GDM1 (cell line): ENCODE measurements at places on chromosomes 6 and 20.
A peak's percentile ranks its signal among the peaks of the same experiment; 100 is the strongest.

DNA sequence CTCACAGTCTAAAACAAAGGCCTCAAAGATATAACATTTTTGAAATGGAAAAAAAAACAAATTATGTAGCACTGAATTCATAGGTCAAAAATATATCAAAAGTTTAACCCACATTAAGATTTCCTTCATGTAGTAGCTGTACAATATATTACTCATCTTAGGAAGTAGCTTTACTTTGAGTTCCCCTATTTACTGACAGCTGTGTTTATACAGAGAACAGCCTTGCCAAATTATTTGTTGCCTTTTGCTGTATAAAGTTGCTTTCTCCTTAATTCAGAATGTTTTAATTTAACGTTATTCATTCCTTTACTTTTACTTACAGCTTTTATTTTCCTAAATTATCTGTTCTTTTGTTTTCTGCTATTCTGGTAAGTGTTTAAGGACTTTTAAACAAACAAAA, 181.0 kb downstream of the COL12A1 start:
- DNase-seq = no peak

DNA sequence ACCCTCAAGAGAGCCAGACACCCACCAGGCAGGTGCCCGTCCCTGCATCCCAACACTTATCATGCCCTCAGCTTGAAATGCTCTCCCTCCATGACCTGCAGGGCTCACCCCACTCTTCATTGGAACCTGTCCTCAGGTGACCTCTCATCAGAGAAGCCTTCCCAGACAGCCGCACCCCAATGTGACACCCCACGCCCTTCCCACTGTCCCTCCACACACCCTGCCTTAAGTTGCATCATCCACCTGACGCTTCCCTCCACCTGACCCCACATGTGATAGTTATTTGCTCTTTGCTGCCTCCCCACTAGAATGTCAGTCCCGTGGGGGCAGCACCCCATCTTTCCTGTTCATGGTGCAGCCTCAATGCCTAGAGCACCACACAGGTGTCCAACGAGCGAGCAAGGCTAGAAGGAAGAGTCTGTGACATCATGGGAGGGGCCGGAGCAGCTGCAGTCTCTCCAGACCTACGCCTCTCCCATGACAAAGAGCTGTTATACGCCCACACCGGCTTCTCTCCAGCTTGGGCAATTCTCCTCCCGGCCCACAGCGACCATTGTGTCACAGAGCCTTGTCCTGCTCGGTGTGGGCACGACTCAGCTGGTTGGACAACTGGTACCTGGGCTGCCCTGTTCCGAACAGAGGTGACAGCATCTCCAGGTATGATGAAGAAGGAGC, 58.2 kb downstream of the NFATC2 start:
- DNase-seq = no peak

DNA sequence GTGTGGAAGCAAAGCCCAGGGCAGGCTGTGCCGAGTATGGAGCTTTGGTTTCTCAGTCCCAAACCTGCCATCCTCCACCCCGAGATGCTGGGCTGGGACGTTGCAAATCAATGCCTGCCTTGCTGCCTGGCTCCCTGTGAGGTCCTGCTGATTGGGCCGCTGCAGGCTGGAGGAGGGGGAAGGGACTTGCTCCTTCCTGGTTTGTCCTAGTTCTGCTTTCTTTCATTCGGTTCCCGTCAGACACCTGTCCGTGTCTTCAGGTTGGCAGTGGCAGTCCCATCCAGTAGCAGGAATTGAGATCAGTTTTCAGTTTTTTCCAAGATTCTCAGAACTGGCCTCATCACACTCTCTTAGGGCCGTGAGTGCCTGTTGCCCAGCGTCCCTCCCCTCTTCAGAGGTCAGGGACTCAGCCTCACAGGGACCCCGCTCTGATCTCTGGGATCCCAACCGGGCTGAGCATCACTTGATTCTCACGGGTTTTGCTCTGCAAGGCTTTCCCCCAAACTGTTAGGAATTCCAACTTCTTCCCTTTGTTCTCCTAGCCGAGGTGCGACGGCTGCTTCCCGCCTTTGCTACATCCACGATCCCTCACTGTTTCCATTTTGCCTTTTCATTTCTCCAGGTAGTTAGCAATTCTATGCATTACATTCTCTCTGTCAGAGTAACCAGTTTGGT, 24.2 kb upstream of the TAGAP start:
- no peak for DNase-seq

DNA sequence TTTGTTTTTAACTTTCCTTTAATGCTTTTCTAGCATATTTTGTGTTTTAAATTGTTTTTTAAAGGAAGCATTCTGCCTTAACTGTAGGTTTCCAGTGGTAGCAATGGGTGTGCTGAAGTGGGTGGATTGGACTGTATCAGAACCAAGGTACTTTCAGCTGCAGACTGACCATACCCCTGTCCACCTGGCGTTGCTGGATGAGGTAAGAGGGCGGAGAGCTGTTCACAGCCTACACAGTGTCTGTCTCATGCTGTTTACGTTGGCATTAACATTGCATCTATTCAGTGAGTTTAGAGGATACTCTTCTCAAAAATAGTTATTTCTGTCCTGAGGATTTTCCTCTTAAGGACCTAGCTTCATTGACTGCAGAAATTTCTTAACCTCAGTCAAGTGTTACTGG, 11.9 kb downstream of the NELFCD start:
- DNase-seq = no peak

DNA sequence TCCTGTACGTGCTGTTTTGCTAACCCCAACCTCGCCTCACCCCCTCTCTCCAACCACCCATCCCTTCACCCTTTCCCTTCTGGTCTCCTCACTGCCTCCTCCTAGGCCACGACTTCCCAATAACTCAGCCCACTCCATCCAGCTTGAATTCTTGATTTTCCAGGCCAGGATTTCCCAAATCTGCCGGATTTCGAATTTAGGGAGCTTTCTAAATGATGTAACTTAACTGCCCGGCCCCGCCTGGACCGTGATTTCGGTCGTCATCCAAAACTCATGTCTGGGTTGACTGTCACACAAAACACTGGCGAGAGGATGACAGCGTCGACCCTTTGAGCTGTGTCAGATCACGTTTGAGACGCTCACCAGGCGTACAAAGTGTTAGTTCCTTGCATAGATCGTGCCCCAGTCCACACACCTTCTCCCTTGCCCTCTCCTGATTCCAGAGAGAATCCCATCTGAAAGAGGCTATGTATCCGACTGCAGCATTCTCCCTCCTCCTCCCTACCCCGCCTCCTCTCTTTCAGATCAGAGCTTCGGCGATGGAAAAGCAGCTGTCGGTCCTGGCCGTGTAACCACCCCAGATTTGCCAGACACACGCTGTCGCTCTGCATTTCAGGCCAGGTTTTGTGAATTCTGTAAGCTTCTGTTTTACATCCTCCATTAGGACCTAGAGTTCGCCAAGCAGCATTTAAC, 168.2 kb downstream of the GPX5 start:
- no peak for DNase-seq

DNA sequence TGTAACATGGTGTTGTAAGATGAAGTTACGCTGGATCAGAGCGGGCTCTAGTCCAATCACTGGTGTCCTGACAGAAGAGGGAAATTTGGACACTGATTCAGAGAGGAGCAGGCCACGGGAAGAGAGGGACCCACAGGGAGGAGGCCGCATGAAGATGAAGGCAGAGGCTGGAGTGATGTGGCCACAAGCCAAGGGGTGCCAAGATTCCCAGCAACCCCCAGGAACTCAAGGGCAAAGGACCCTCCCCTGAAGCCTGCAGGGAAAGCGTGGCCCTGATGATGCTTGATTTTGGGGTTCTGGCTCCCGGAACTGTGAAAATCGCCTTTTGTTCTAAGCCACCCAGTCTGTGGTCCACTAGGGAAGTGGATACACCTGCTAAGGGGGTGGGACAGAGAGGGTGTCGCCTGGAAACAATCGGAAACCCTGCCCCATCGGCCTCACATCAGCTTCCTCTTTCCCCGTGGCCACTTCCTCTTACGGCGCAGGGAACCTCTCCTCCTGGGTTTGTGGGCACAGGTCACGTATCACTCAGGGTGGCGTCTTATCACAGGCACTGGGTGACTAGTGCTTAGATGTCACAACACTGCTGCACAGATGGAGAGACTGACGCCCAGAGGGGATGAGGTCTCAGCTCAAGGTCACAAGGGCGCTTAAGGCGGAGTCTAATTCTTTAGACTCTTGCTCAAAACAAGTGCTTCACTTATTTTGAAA, 58.0 kb downstream of the SULF2 start:
- DNase-seq = peak; percentile 58

DNA sequence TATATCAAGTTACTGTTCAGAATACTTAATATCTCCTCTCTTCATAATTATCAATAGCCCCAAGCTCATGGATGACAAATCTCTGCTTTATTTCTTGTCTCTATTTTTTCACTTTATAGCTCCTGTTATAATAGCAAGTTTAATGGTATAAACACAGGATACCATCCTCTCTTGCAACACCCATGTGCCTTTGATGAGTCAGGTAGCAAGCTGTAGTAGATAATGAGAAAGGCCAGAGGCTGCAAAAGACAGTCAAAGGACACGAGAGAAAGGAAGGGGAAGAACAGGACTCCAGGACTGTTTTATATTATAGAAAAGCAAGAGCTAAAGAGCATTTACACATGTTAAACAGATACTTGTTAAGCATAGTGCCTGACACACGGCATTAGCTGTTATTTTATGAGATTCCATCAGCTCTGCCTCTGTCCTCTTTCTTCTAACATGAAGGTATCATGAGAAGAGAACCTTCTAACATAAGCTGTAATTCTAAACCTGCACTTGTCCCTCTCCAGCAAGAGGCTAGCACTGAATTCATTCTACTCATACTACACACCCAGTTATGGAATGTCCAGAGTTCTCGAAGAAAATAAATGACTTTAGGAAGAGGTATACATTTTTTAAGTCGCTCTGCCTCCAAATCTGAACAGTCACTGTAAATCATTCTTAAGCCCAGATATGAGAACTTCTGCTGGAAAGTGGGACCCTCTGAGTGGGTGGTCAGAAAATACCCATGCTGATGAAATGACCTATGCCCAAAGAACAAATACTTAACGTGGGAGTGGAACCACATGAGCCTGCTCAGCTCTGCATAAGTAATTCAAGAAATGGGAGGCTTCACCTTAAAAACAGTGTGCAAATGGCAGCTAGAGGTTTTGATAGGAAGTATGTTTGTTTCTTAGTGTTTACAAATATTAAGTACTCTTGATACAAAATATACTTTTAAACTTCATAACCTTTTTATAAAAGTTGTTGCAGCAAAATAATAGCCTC, 45.0 kb downstream of the NT5E start:
- DNase-seq = no peak

- DNase-seq = no peak
Measured at GRCh38 chr6:71406865-71407860, 118.6 kb downstream of the OGFRL1 start.

DNA sequence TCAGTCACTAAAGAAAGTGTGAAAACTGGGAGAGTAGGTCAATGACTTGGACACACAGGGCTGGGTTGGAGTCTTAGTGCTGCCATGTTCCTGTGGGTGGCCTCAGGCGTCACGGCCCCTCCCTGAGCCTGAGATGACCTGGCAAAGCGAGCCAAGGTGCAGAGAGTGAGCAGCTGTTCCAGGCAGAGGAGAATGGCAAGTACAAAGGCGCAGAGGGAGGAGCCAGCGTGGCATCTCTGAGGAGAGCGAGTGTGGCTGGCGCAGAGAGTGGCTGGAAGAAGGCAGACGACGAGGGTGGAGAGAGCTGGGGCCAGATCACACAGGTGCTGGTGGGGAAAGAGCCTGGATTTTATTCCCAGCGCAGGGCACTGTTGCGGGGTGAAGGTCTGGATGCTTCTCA, 20.6 kb upstream of the CHMP4B start:
- no peak for DNase-seq

DNA sequence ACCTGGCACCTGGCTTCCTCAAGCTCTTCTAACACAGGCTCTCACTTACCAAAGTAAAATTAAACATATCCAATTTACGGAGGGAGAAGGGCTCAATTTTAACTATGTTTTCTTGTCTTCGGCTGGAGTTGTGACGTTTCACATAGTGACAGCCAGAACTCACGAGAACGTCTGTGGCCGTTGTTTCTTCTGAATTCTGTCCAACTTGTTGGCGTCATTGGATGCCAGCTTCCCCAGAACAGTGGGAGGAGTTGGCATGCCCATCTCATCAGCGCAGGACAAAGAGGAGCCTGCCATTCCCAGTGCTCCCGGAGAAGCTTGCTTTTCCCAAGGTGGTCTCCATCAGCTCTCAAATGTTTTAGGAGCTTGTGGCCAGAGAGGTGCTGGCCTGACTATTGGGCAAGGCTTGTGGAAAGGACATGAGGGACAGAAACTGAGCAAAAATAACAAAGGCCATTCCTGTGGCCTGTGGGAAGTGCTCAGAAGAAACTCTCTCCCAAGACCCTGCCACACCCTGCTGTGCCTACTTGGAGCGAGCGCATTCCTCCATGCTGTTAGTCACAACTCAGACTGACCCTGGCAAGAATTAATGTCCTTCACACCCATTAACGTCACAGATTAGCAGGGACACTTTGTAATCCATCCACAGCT, 265.4 kb upstream of the CDH4 start:
- no peak for DNase-seq

GRCh38 chr6:150517175-150517574, 82.5 kb upstream of the PLEKHG1 start:
- no peak for DNase-seq

DNA sequence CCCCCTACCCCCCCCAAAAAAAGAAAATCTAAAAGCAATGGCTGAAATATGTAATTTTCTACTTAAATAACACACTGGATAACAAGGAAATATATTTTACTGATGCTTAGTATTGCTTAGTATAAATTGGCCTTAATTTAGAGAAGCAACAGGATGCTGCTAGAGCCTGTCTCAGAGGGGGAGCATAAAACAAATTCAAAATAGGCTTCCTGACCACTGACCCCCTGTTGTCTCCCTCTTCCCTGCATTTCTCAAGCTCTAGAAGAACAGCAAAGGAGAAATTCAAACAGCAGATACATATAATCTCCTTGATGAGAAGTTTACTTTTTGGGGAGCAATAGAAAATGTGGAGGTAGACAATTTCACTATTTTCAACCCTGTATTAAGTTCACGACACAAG, 631.1 kb upstream of the GJE1 start:
- no peak for DNase-seq

DNA sequence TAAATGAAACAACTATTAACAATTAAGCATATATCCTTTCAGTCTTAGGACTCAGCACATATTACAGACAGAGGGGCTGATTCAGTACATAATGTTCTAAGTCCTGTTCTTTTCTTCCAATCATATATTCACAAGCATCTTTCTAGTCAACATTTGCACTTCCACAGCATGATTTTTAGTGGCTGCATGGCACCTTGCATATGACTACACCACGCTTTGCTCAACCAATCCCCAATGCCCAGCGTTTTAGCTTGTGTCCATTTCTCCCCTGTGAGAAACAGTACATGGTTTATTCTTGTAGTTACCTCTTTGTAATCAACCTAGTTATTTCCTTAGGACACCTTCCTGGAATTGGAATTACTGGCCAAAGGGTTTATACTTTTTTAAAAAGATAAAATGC, 33.2 kb downstream of the AAR2 start:
- no peak for DNase-seq
